DMS 273 treated with DMSO at 0.1 percent for 48 hours (cell line): ENCODE measurements at places on chromosomes 1 and 21.
A peak's percentile ranks its signal among the peaks of the same experiment; 100 is the strongest.

DNA sequence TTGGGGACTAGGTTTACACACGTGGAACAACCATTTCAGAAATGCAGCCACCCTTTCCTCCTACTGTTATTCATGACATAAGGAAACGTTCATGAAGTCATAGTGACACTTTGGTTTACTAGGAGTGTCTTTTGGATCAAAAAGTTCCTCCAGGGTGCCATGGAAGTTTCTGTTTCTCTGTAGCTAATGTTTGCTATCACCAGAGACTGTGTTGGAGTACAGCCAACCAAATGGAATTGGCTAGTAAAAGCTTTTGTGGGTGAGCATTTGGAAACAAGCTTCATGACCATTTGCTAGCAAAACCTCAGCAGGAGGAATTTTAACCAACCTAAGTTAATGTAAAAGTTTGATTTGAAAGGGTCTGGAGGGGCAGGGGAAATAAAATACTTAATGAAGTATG lies 43.9 kb upstream of the ADGRL2 start:
- no peak for DNase-seq

- DNase-seq, result no peak
These were observed 274.1 kb downstream of the RRAGC start for GRCh38 chr1:38585460-38585859.

GRCh38 chr1:233625510-233625981 lies 11.6 kb downstream of the KCNK1 start:
- DNase-seq, result no peak

DNA sequence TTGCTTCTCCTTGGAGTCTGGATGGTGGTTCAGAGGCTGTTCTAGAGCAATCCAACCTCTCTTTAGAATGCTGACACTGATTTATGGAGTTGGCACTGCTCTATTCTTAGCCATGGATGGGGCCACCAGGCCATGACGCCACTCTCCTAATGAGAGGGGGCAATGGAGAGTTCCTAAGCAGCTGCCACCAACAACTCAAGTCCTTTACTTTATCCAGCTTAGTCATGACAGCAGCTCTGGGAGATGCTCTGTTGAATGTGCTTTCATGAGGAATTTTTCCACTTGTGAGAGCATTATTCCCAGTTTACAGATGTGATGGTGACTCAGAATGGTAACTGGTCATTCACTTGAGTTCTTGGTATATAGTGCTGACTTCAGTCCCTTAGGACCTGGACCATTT lies 366.3 kb downstream of the HHAT start:
- DNase-seq, result no peak

- DNase-seq, result peak; percentile 43
These were observed 44.0 kb downstream of the YARS1 start for GRCh38 chr1:32773018-32773763.

GRCh38 chr21:32183396-32183795 lies 95.5 kb downstream of the MIS18A start:
- no peak for DNase-seq

GRCh38 chr1:147039916-147040315 lies 101.8 kb downstream of the NBPF12 start:
- DNase-seq, result no peak

- no peak for DNase-seq
These were observed 586 bp downstream of the COL24A1 start for GRCh38 chr1:86155807-86156565.

- no peak for DNase-seq
These were observed 27.0 kb upstream of the SLFNL1 start for GRCh38 chr1:41048540-41048939.

- no peak for DNase-seq
These were observed 5.2 kb upstream of the FNDC10 start for GRCh38 chr1:1605034-1605591.

DNA sequence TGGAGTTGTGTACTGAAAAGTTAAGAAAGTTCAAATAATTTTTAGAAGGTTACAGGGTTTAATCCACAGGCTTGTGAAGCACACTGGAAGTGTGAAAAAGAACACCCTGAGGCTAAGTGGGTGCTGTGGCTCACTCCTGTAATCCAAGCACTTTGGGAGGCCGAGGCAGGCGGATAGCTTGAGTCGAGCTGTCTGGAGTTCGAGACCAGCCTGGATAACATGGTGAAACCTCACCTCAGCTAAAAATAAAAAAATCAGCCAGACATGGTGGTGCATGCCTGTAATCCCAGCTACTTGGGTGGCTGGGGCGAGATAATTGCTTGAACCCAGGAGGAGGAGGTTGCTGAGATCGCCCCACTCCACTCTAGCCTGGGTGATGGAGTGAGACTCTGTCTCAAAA lies 9.8 kb downstream of the TXNIP start:
- no peak for DNase-seq

GRCh38 chr1:193388683-193389082 lies 202.3 kb upstream of the B3GALT2 start:
- DNase-seq, result no peak

GRCh38 chr1:41791667-41792484 lies 126.8 kb downstream of the HIVEP3 start:
- DNase-seq, result no peak

- DNase-seq, result no peak
These were observed 819.0 kb upstream of the ADGRL4 start for GRCh38 chr1:79825551-79825950.

GRCh38 chr1:87951852-87952251 lies 623.2 kb downstream of the LMO4 start:
- DNase-seq, result no peak

- DNase-seq, result no peak
These were observed 1.5 kb downstream of the SLAMF6 start for GRCh38 chr1:160521554-160521953.

GRCh38 chr1:116694524-116694923 lies 27.0 kb upstream of the IGSF3 start:
- DNase-seq, result no peak

GRCh38 chr1:222394224-222394623 lies 153.7 kb downstream of the HHIPL2 start:
- DNase-seq, result no peak

GRCh38 chr1:246153796-246154212 lies 353.3 kb downstream of the SMYD3 start:
- no peak for DNase-seq

DNA sequence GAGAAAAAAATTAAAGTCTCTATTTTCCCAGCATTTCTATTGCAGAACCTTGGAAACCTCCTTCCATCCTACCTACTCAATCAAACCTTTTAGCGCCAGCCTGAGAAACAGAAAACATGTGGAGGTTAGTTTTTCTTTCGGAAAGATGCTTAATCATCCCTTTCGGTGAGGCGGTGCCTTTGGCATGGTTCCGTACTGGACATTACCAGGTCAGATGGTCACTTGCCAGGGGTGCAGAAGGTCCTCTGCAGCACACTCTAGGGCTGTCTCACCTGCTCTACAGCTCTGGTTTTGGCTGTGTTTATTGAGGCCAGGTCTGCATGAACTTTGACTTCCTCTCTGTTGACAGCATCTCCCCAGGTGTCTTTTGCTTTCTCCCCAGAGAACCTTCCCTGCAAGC lies 121.5 kb downstream of the PLD5 start:
- DNase-seq, result no peak

- no peak for DNase-seq
These were observed 87.7 kb downstream of the C4BPA start for GRCh38 chr1:207191776-207192175.

GRCh38 chr21:35699361-35699760 lies 361.0 kb downstream of the SETD4 start:
- DNase-seq, result no peak

- DNase-seq, result no peak
These were observed 25.3 kb downstream of the CR1L start for GRCh38 chr1:207670192-207670591.

DNA sequence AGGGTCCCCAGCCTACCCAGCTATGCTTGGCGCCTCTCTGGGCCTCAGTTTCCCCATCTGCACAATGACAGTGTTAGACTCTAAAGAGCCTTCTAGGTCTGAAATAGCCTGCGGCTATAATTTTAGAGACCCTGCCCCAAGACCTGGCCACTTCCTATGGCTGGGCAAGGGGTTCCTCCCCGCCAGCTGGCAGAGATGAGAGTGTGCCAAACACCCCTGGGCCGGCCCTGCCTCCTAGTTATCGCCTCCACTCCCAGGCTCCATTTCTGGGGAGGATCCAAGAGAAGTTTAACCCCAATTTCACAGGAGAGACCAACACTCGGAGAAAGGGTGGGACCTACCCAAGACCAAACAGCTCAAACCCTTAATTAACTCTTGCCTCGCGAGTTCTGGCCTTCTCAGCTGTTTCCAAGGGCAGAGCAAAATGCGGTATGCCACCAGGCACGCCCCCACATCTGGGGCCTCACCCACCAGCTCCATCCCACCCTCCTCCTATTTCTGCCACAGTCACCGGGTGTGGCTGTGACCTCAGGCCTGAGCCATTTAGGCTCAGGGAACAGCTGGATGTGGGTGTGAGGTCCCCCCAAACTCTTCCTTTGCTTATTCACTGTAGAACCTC lies 35.7 kb downstream of the TTC39A start:
- no peak for DNase-seq

DNA sequence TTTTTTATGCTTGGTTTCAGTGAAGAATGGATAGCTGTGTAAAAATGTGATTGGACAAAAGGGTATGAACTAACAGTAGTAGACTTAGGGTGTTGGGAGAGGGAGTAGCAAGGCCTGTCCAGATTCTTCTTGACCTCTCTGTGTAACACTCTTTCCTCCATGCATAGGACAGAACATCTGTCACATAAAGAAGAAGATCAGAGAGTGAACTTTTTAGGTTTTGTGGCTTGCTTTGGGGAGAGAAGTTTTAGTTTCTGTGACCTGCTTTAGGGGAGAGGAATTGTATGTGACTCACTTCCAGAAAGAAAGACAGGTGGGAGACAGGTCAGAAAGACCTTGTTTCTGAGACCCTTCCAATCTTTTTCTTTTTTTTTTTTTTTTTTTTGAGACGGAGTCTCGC lies 27.3 kb upstream of the LRRC52 start:
- no peak for DNase-seq
